Fibroblast of skin of abdomen (primary cell): ENCODE measurements at places on chromosomes 16 and 17.

DNA sequence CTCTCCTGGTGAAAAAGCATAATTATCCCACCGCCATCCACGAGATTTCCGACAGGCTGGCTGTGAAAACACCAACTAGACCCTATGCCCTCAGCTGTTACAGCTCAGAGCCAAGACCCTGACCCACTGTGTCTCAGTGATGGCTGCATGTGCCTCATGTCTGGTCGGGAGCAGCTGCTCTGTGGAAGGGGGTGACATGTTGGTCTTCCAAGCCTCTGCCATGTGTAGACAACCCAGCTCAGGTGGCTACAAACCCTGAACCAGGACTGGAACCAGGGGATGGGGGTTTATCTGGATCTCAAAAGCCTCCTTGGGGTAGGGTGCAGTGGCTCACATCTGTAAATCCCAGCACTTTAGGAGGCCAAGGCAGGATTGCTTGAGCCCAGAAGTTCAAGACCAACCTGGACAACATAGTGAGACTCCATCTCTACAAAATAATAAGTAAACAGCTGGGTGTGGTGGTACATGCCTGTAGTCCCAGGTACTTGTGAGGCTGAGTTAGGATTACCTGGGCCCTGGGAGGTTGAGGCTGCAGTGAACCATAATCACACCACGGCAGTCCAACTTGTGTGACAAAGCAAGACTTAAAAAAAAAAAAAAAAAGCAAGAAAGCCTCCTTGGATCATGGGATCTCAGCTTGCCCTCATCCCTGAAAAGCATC lies 220.3 kb downstream of the CPPED1 start:
- DNase-seq, result no peak

- DNase-seq, result no peak
Measured at GRCh38 chr16:78228704-78229103, 129.2 kb downstream of the WWOX start.

DNA sequence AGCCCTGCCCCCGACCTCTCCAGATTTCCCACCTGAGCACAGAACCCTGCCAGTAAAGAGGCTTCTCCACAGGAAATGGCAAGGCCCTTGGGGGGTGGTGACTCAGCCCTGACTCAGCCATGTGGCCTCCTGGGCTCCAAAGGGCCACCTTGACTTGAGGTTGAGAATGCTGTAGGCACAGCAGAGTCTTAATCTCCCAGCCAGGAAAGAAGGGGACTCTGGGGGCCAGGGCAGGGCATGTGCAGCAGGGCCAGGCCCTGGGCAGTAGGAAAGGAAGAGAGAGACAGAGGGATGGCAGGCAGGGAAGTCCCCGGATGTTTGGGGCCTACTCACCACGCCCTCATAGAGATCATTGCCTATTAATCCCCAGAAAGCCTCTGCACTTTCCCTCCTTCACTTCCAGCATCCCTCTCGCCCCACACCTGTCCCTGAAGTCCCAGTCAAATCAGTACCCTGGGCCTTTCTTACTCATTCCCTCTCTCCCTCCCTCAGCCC lies 4.8 kb upstream of the ITGA3 start:
- peak; percentile 88 for DNase-seq

GRCh38 chr16:84617041-84617790 lies 662 bp downstream of the COTL1 start:
- no peak for DNase-seq

- peak; percentile 45 for DNase-seq
Measured at GRCh38 chr17:29640413-29640812, 17.7 kb upstream of the CORO6 start.

- DNase-seq, result no peak
Measured at GRCh38 chr16:17396762-17397498, 73.8 kb downstream of the XYLT1 start.

- DNase-seq, result no peak
Measured at GRCh38 chr16:21033704-21034103, 116.9 kb downstream of the DNAH3 start.
